Activated naive CD8-positive, alpha-beta T cell treated with anti-CD3 and anti-CD28 coated beads for 36 hours (primary cell): ENCODE measurements at places on chromosomes 1 and 21.

DNA sequence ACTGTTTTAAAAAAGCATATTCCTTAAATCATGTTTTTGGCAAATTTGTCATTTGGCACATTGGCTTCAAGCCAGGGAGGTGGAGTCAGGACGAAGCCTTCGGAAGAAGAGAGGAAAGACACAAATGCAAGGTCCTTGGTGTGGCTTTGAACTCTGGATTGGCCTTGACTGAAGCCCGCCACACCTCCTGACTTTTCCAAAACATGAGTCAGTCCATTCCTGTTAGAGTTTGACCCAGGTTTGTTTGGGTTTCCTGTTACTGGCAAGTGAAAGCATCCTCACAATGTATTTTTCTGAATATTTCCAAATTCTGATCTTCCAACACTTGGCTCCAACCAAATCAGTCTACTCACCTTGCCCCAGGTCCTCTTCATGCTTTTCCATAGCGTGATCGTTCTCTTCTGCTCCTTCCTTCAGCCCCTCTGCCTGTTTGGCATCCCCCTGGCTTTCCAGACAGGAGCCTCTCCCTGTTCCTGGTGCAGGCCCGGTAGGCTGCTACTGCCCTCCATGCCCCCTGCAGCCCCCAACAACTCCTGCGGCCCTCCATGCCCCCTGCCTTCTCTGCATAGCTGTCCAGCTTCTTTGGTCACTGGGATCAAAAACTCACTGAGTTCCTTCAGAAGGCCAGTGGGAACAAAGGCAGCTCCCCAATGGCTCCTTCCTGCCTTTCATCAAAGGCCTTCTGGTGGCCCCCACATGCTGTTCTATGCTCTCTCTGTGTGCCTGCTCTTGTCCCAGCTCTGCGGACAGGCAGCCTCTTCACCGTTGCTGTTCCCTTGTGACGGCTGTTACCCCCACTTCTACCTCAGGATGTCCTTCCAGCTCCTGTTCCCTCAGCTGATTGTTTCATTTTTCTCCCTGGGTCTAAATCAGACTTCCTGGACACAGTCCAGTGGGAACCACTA lies 30.4 kb upstream of the SLC30A1 start:
- no peaks in the 10 kb centered on the region for H3K36me3 ChIP-seq
- H3K4me3 ChIP-seq: no peak overlapping the region
- no peak overlapping the region for H3K27ac ChIP-seq
- H3K4me1 ChIP-seq: peaks cover 9% of the 10 kb centered on the region

DNA sequence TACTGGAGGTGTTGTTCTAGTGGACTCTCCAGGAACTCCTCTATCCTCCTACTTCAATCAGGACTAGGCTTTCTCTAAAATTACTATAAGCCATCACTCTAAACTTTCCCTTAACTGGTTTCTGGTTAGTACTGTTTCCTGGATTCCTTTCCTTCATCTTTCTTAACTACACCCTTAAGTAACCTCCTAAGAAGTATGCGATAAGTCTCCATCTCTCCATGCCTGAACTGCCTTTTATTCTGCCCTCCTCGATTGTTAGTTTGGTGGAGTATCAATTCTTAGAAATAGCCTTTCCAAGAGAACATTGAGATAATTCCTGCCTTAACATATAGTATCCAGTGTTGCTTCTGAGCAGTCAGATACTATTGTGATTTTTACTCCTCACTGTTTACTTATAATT lies 162.9 kb upstream of the PDE4B start:
- no peaks in the 10 kb centered on the region for H3K4me1 ChIP-seq
- DNase-seq: no peak
- no peak overlapping the region for H3K27ac ChIP-seq
- no peak overlapping the region for H3K4me3 ChIP-seq
- H3K36me3 ChIP-seq: no peaks in the 10 kb centered on the region

DNA sequence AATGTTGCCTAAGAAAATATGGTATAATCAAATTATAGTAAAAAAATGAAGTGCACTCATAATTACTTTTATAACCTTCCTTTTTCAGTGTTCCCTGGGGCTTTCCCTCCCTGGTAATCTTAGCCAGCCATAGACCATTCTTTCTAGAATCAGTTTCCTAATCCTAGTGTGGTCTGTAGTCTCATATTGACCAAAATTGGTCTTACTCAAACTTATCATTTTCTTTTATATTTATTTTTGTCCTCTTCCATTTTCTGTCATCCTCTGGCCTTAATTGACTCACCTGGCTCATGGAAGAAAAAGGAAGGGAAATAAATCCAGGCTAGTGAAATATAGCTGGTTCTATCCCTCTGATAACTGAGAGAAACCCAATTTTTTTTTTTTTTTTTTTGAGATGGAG lies 70.9 kb upstream of the BMP8A start:
- H3K4me1 ChIP-seq: peaks cover 15% of the 10 kb centered on the region
- H3K4me3 ChIP-seq: no peak overlapping the region
- DNase-seq: no peak
- peaks cover 16% of the 10 kb centered on the region for H3K36me3 ChIP-seq
- H3K27me3 ChIP-seq: no peaks in the 10 kb centered on the region

DNA sequence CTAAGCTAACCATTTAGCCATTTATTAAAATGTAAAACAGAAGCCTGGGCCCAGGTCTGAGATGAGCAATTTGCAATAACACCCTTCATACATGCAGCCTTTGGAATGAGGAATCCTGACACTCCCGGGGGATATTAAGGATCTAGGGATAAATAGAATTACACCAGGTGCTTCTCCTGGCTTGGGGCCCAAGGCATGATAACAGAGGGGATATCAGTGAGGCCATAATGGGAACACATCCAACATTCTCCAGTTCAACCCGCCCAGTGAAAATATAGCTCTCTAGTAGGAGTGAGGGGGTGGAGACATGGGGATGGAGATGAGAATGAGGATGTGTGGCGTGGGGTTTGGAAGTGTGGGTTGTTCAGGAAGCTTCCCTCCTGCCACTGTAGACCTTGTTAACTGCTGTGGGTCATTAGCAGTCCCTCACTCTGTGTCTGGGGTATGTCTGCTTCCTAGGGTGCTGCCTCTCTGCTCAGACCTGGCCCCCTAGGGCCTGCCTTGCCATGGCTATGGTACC lies 57.9 kb upstream of the KANK4 start:
- no peak overlapping the region for H3K27ac ChIP-seq
- H3K36me3 ChIP-seq: no peaks in the 10 kb centered on the region
- no peak overlapping the region for H3K4me3 ChIP-seq
- H3K4me1 ChIP-seq: no peaks in the 10 kb centered on the region

GRCh38 chr1:166237675-166238074 lies 70.9 kb upstream of the FAM78B start:
- no peak overlapping the region for H3K27ac ChIP-seq
- H3K27me3 ChIP-seq: no peaks in the 10 kb centered on the region
- no peak overlapping the region for H3K4me3 ChIP-seq
- DNase-seq: no peak

DNA sequence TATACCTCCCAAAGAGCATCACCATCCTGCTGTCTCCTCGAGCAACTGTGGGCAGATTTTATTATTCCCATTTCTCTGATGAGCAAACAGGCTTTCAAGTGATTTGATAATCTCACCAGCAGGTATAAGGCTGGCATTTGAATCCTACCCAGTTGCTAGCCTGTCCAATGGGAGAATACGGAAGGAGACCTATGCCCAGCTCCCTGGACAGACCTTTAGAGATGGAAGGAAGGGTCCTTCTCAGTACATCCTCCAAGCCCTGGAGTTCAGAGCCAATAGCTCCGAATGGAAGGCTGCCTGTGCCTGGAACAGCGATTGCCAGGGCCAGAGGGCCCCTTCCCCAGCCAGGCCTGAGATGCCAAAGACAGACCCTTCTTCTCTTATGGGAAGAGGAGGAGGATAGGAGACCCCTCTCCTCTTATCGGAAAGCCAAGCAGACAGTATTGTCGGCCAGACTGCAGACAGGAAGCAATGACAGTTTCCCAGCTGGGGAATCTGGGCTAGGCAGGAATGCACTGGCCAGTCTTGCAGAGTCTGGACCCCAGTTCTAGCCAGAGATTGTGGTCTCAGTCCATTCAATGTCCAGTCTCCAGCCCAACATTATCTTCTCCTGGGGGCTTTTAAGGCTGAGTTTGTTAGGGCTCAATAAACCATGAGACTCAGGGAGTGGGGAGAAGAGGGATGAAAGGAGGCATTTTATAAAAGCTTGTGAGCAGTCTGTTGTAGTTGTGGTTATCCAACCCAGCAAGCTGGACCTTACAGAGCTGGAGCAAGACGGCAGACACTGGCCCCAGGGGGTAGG lies 2.0 kb downstream of the IFFO2 start:
- H3K36me3 ChIP-seq: peaks cover 13% of the 10 kb centered on the region
- H3K4me3 ChIP-seq: peak overlapping the region; percentile 79
- peak overlapping the region; percentile 43 for H3K27ac ChIP-seq
- no peak for DNase-seq

DNA sequence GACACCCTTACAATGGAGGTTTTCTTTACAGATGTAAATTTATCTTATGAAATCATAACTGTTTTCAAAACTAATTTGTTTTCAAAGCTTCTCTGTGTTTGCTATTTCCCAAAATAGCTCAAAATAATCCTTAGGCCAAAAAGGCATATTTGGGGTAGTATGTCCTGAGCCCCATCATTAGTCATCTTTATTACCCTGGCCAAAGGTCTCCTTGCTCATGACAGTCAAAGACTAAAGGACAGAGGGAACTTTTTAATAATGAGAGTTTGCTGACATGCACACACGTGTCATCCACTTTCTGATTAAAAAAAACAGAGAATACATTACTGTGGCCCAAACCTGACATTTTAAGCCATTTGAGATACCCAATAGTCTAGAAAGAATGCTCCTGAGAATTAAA lies 221.9 kb upstream of the DUSP10 start:
- H3K4me3 ChIP-seq: no peak overlapping the region
- H3K27me3 ChIP-seq: no peaks in the 10 kb centered on the region
- H3K27ac ChIP-seq: no peak overlapping the region
- peaks cover 21% of the 10 kb centered on the region for H3K4me1 ChIP-seq
- H3K36me3 ChIP-seq: no peaks in the 10 kb centered on the region

DNA sequence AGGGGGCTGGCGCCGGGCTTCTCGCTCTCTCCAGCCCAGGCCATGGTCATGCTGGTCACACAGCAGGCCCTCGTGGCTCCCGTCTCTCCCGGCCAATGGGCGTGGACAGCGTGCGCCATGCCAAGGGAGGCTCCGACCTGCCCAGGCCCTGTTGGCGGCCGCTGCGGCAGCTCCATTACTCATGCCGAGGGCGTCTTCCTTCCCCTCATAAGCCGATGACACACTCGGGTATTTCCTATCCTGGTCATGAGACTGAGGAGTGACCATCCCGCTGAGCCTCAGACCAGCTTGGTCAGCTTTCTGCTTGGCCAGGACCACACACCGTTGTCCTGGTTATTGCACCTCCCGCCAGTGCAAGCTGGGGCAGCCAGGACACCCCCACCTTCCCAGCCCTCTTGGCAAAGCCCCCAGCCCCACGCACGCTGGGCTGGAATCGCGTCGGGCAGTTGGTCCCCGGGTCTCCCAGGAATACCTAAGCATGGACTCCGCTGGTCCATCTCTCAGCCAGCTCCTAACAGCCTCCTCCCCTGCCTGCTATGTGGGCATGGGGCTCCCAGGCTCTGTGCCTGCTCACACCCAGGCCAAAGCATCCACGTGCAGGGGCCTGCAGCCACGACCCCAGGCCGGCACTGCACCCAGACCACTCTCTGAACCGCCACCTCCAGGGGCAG lies 49.8 kb downstream of the ARHGEF16 start:
- H3K4me1 ChIP-seq: no peaks in the 10 kb centered on the region
- H3K4me3 ChIP-seq: no peak overlapping the region
- no peak for DNase-seq
- H3K36me3 ChIP-seq: no peaks in the 10 kb centered on the region
- H3K27ac ChIP-seq: no peak overlapping the region

- peak overlapping the region; percentile 89 for H3K27ac ChIP-seq
- H3K4me1 ChIP-seq: peaks cover 33% of the 10 kb centered on the region
- peak overlapping the region; percentile 45 for H3K4me3 ChIP-seq
- H3K36me3 ChIP-seq: peaks cover 20% of the 10 kb centered on the region
- peak; percentile 32 for DNase-seq
Observed at GRCh38 chr1:153805886-153806719, 30.9 kb downstream of the SLC27A3 start.

- H3K27ac ChIP-seq: no peak overlapping the region
- no peaks in the 10 kb centered on the region for H3K36me3 ChIP-seq
- no peak overlapping the region for H3K4me3 ChIP-seq
- no peak for DNase-seq
- H3K27me3 ChIP-seq: peaks cover 3% of the 10 kb centered on the region
Observed at GRCh38 chr1:233919786-233920185, 15.3 kb downstream of the SLC35F3 start.

DNA sequence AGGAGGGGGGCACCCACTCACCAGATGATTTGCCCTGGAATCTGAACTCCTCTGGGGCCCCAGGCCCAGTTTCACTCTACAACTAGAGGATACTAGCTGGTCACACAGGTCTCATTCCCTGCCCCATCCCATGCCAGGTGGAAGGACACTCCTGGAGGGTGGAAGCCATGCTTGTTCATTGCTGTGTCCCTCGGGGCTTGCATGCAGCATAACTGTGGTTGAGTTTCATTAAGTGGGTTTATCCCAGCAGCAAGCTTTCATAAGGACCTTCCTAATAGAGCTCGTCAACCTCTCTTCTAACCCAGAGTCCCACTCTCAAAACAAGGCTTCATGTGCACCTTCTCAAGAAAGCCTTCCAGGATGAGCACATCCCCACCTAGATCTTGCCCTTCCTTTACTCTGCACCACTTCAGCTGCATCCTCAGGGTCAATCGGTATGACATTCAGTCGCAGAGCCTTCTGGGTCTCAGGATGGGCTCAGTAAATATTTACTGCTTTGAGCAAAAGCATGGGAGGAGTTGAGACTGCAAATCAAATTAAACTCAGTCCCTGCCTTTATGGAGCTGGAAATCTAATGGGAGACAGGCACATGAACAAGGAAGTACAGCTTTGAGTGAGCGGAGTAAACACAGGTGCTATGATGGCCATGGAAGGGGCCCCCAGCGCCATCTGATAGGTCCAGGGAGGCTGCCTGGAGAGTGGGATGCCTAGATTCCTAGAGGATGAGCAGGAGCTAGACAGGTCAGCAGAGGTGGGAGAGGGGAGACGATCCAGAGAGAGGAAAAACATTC lies 32.3 kb downstream of the LAMB3 start:
- DNase-seq: no peak
- no peaks in the 10 kb centered on the region for H3K4me1 ChIP-seq
- no peaks in the 10 kb centered on the region for H3K36me3 ChIP-seq
- no peak overlapping the region for H3K27ac ChIP-seq
- H3K27me3 ChIP-seq: no peaks in the 10 kb centered on the region

- peaks cover 35% of the 10 kb centered on the region for H3K36me3 ChIP-seq
- H3K4me1 ChIP-seq: no peaks in the 10 kb centered on the region
- no peak for DNase-seq
Observed at GRCh38 chr1:213159376-213159775, 108.3 kb downstream of the RPS6KC1 start.

GRCh38 chr21:36566644-36567043 lies 86.7 kb upstream of the CLDN14 start:
- peaks cover 7% of the 10 kb centered on the region for H3K27me3 ChIP-seq
- H3K4me1 ChIP-seq: peaks cover 3% of the 10 kb centered on the region
- no peaks in the 10 kb centered on the region for H3K36me3 ChIP-seq
- no peak overlapping the region for H3K27ac ChIP-seq
- DNase-seq: no peak
- no peak overlapping the region for H3K4me3 ChIP-seq

- H3K4me1 ChIP-seq: peaks cover 70% of the 10 kb centered on the region
- peaks cover 24% of the 10 kb centered on the region for H3K36me3 ChIP-seq
- H3K27ac ChIP-seq: peak overlapping the region; percentile 88
- H3K27me3 ChIP-seq: no peaks in the 10 kb centered on the region
Observed at GRCh38 chr1:43834280-43835081, 99.1 kb upstream of the ARTN start.

- H3K4me3 ChIP-seq: no peak overlapping the region
- DNase-seq: no peak
- no peak overlapping the region for H3K27ac ChIP-seq
- H3K4me1 ChIP-seq: no peaks in the 10 kb centered on the region
- H3K36me3 ChIP-seq: peaks cover 19% of the 10 kb centered on the region
Observed at GRCh38 chr1:125087691-125088090, 3902.9 kb downstream of the SRGAP2C start.
